ENCODE measurements at places on chromosomes 4 and X.

- DNase-seq = no peak
These were observed 1144.4 kb downstream of the NLGN4X start for GRCh38 chrX:5084279-5084678.

- no peak for DNase-seq
These were observed 169.0 kb downstream of the ADAM29 start for GRCh38 chr4:175087145-175087544.

DNA sequence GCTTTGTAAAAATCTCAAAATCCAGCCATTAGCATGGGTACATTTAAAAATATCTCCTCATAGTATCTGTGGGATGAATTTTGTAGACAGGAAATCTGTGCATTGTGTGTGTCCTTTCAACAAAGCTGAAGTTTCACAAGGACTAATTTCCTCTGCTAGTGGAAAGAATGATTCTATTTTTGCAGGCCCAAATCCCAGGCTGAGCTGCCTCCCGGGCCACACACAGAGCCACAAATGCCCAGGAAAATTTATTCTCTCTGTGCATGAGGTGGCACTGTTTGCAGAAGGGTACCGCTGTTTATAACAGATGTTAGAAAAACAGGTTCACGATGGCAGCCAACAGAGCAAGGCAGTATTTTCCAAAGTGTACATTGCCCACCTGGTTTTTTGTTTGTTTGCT is 11.0 kb upstream of the VCX3B start:
- DNase-seq = no peak

- no peak for DNase-seq
These were observed at the start of gene TSC22D3 for GRCh38 chrX:107775734-107776511. TSS of gene TSC22D3 (minus strand) at chrX:107775787. CDS start at chrX:107775419, 368 bp downstream.

- DNase-seq = no peak
These were observed 67.5 kb upstream of the LEF1 start for GRCh38 chr4:108236264-108236663.

GRCh38 chrX:18574591-18574990 is 97.3 kb downstream of the RS1 start:
- no peak for DNase-seq

DNA sequence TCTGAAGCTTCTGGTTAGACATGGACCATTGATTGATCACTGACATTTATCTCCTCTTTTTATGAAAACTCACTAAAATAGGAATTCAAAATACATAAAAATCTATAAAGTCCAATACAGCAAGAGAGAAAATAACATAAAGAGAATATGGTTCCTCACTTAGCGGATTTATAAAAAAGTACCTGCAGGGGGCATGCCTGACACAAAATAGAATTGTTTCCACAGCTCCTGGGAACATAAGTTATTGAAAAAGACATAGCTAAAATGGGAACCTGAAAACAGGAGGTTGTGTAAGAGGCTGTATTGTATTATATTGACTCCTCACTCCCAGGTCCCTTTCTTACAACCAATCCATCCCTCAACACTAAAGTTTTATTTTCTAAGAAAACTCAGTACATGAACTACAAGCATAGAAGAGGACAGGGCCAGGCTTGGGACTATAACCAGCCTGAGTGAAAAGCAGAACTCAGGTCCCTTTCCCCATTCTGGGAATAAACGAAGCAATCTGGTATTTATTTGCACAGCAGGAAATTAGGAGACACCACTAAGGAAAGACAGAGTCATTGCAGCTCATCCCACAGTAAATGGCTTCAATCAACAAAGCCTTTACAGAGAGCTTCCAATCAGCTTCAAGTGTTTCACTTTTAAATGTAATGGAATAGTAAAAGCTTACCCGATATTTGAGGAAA is 121.1 kb upstream of the NDST4 start:
- no peak for DNase-seq

DNA sequence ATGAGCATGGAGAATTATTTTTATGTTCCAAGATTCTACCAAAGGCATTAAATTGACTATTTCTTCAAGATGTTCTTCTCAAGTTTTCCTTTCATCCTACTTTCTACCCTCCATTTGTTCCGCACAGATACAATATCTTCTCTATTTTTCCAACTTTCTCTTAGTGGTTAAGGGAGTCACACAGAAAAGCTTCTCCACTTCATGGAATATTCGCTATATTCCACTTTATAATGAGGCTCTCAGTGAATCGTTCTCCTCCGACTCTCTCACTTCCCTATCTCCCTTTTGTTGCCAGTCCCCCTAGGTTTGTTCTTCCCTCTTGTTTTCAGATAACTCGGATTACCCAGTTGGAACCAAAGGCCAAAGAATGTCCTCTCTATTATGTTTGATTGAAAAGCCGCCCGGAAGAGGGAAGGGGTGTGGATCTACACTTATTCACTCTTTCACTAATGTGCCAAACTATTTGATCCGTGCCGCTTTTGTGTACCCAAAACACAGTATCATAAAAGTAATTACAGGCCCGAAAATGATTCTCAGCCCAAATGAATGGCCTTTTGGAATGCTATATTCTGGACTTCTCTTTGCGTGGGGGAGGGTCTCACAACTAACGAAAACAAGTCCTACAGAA is 1.2 kb downstream of the SH3D19 start:
- no peak for DNase-seq

DNA sequence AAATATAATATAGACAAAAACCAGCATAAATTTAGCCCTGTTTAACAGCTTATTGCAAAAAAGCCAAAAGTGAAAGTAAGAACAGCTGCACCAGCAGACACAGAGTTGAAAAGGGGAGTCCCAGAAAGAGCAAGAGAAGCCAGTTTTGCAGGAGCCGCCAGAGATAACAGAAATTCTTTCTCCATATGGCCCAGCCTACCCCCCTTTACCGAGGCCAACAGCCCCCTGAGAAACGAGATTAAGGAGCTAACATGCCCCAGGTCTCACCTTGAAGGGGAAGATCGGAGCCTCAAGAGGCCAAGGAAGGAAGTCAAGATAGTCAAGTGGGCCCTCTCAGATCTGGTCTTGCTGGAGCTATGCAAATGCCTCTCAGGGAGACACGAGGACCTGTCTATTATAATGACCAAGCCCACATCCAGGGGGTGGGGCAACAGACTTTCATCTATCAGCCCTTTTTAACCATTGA is 4.8 kb downstream of the ACOX3 start:
- no peak for DNase-seq

DNA sequence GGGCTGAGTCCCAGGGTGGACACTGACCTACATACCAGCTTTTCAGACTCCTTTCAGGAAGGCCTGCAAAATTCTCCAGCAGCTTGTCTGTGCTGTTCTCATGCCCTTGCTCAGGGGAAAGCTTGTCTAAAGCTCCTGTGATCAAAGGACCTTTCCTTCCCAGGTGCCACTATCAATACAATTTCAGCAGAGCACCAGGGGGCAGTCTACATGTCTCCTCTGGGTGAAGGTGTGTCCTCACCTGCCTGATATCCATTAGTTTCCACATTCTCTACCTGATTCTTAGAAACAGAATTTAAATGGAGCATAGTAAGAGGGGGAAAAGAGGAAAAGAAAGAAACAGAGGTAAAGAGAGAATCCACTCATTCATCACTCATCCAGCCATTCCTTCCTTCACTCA is 114.2 kb downstream of the PPARGC1A start:
- DNase-seq = no peak

DNA sequence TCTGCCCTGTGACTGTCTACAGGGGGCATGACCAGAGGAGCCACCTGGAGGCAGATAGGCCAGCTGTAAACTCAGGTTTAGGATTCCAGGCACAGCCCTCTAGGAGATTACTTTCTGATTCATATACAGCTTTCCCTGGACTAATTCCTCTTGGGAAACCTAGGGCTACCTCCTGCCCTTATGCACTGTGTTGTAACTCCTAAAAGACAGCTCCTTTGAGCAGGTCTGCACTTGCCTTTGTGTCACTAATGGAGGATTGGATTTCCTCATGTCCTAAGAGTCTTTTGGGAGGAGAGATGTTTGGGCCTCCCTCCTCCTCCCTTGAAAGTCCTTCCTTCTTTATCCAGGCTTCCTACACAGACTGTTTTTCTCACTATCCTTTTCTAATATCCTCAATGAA is 202.0 kb downstream of the PCDH19 start:
- no peak for DNase-seq

DNA sequence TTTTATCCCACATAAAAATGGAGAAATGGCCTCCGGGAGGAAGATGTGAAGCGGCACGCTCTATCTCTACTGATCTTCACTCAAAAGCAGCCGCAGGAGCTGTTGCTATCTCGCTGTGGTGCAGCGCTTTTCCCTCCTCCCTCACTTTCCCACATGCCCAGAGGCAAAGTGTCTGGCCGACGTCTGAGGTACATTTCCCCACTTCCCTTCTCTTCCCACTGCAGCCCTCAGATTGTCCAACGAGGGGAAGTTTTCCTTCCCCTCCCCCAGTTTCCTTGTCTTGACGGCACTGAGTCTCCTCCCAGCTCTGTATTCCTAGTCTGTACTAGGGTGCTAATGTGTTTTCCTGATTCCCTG is 660 bp upstream of the COL25A1 start:
- no peak for DNase-seq

GRCh38 chr4:87622303-87622702 is 14.0 kb downstream of the DSPP start:
- no peak for DNase-seq

- no peak for DNase-seq
These were observed 16.6 kb downstream of the TRIM2 start for GRCh38 chr4:153220682-153221395.

DNA sequence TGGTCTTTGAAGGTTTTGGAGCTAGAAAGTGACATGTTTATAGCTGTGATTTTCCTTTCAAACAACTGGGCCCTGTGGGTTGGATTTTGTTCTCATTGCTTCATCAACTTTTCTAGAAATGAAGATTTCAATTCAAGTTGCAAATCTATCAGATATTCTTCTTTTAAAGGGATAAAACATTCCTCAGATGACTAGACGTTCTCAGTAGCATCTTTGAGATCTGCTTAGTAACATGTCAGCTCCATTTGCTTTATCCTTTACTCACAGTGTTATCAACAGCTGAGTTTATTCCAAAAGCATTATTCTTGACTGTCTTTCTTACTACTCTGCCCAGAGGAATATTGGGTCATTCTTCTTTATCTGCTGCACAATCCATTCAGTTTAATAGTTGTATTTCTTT is 108.2 kb upstream of the GIMD1 start:
- DNase-seq = no peak

- DNase-seq = no peak
These were observed 71.0 kb downstream of the RELL1 start for GRCh38 chr4:37615059-37615719.

- DNase-seq = no peak
These were observed 434.8 kb upstream of the IGFBP7 start for GRCh38 chr4:57544811-57545654.

DNA sequence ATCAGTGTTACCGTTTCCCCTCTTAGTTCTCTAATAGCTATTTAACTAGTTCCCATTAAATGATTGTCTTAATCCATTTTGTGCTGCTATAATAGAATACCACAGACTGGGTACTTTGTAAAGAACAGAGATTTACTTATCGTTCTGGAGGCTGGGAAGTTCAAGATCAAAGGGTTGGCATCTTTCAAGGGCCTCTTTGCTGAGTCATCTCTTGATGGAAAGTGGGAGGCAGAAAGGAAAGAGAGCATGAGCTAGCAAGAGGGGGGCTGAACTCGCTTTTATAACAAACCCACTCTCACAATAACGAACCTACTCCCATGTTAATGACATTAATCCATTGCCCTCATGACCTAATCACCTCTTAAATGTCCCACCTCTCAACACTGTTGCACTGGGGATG is 17.4 kb upstream of the NKX3-2 start:
- DNase-seq = no peak

DNA sequence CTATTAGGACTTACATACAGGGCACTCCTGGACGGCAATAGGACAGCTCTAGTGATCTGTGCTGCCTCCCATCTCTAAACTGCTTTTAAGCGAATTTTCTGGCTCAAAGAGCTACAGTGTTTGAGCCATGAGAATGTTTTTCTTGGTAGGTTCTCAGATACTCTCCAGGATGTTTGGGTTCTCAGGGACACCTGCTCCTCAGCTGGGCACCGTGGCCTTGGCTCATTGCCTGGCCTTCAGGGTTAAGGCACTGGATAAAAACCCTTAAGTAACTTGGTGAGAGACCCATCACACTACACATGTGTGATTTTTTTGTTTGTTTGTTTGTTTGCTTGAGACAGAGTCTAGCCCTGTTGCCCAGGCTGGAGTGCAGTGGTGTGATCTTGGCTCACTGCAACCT is 38.5 kb upstream of the HERC5 start:
- DNase-seq = no peak

GRCh38 chr4:8157944-8158709 is 486 bp downstream of the ABLIM2 start:
- no peak for DNase-seq

GRCh38 chrX:44997282-44997812 is 124.4 kb downstream of the KDM6A start:
- no peak for DNase-seq

- peak; percentile 91 for DNase-seq
These were observed at the start of gene DCK for GRCh38 chr4:70993181-70994068. TSS of gene DCK (plus strand) at chr4:70993649. CDS start at chr4:70993836, 187 bp downstream.

DNA sequence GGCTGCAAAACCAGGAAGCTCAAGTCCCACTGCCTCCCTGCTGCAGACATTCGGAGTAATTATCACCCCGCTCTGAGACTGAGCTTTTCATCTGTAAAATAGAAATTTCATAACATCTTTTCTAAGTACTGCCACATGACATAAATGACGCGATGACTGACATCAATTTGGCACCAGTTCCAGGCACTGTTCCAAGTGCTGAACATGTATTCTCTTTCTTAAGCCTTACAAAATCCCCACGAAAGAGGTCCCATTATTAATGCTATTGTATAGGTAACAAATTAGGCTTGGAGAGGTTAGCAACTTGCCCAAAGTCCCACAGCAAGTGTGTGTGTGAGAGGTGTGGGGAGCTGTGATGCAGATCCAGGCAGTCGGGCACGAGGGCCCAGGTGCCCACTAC is 56.4 kb downstream of the SLC2A9 start:
- DNase-seq = peak; percentile 25

- no peak for DNase-seq
These were observed 120.2 kb upstream of the PSAPL1 start for GRCh38 chr4:7554905-7555304.

DNA sequence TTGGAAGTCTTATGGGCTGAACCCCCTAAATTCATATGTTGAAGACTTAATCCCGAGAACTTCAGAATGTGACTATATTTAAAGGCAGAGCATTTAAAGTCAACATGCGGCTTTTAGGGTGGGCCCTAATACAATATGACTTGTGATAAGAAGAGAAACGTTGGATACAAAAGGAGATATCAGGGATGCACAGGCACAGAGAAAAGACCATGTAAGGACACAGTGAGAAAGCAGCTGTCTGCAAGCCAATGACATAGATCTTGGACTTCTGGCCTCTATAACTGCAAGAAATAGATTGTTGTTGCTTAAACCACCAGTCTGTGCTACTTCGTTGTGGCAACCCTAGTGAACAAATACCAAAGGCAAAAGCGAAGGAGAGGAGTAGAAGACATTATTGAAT is 42.2 kb downstream of the GABRG1 start:
- no peak for DNase-seq

- DNase-seq = no peak
These were observed 448 bp upstream of the SCFD2 start for GRCh38 chr4:53366301-53366716.

GRCh38 chr4:15186806-15187205 is 184.5 kb downstream of the CPEB2 start:
- DNase-seq = no peak

GRCh38 chr4:148118633-148119032 is 323.6 kb downstream of the NR3C2 start:
- no peak for DNase-seq
